ENCODE measurements at places on chromosomes 11 and 22. TPM values are rescaled to one million over a fixed set of nuclear protein-coding genes. Genes with fewer than 3 reads are reported as not detected.

- no peak for DNase-seq
Measured at GRCh38 chr22:45845076-45845487, 131.9 kb downstream of the WNT7B start.

DNA sequence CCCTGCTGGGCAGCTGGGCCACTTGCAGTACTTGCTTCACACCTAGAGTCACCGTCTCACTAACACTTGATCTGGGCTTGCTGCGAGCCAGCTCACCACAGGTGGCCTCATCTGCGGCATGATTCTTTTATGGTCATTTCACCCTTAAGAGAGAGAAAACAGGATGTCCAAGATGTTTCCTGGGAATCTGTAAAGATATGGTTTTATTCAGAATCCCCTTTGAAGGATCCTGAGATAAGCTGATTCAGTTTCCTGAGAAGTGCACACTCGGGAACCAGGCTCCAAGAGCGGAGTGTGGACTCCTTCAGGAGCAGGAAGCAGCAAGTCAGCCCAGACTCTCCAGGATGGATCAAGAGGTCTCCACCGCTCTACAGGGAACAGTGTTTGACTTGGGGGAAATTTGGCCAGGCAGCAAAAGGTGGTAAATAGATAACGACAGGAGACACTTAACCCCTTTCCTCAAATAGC, 21.8 kb upstream of the TP53AIP1 start:
- no peak for DNase-seq

DNA sequence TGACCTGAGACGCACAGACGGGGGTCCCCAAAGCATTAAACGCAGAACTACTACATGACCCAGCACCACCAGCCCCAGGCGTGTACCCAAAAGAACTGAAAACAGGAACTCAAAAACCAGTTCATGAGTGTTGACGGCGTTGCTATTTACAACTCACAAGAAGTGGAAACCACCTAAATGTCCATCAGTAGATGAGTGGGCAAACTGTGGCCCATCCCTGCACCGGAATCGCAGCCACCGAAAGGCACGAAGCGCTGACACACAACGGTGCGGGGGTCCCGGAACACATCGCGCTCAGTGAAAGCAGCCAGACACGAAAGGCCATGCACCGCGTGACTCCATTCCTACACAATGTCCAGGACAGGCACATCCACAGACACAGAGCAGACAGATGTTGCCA, 79.2 kb downstream of the TRMU start:
- no peak for DNase-seq

DNA sequence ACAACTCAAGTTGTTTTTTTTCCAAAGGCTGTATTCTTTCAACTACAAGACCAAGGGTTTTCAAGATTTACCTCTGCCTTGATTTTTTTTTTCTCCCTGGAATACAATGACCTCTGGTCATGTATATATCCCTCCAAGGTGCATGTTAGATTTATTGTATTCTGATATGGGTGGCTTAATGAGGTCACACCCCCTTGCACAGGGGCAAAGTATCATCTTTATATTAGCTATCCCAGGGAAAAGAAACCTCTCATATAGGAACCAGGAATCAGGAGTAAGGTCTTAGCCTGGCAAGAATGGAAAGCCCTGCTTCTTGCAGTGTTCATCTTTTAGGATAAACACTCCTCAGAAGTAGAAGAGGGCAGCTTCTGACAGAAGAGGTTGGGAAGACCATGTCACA, 516.9 kb upstream of the TENM4 start:
- no peak for DNase-seq

- no peak for DNase-seq
Measured at GRCh38 chr11:61111786-61112517, 9.7 kb downstream of the CD5 start.

CD6 gene
- 0.99 TPM for polyA plus RNA-seq

BEST1 gene
- 6.0 TPM for polyA plus RNA-seq

FRMD8 gene
- polyA plus RNA-seq, result 15.6 TPM

ACTN3 gene
- polyA plus RNA-seq, result 0.24 TPM

Data from right lung (tissue), 10 donors.